D721Med (cell line): ENCODE measurements at places on chromosomes 1 and 21.

- no peak for DNase-seq
These were observed 21.0 kb downstream of the CNIH4 start for GRCh38 chr1:224377676-224378006.

DNA sequence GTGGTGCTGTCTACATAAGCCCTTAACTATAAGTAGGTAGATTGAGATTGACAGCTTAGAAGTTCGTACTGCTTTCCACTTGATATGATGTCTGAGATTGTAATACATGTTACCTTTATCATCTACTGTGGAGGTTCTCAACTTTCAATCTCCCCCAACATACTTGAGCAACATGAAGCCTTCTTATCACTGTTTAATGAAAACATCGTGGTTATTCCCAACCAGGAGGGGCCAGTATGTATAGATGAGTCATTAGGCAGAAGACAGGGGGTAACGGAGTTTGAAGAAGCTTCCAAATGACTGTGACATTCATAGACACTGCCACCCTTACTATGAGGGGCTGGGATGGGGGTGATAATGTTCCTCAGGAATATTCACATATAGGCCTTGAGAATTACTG is 36.0 kb downstream of the CENPF start:
- no peak for DNase-seq

- DNase-seq, result no peak
These were observed 193.8 kb downstream of the LYPLAL1 start for GRCh38 chr1:219367496-219367895.

DNA sequence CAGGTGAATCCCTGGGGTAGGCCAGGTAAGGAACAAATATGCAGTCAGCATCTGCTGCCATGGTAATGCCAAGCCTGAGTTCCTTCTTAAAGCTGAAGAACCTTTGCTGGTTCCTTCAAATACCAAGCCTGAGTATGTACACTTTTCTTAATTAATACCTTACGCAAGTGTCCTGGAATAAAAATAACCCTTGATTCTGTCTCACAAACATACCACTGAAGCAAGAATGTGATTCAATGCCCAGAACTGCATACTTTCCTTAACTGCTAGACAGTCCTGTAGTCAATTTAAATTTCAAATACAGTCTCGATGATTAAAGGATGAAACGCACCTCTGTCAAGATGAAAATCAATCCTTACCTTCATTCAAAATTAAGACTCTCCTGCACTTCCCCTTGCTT is 634.0 kb upstream of the CHRM3 start:
- DNase-seq, result no peak

- no peak for DNase-seq
These were observed 131.0 kb downstream of the KCNK1 start for GRCh38 chr1:233744779-233745513.

GRCh38 chr1:230463760-230464159 is 37.6 kb upstream of the PGBD5 start:
- DNase-seq, result no peak

DNA sequence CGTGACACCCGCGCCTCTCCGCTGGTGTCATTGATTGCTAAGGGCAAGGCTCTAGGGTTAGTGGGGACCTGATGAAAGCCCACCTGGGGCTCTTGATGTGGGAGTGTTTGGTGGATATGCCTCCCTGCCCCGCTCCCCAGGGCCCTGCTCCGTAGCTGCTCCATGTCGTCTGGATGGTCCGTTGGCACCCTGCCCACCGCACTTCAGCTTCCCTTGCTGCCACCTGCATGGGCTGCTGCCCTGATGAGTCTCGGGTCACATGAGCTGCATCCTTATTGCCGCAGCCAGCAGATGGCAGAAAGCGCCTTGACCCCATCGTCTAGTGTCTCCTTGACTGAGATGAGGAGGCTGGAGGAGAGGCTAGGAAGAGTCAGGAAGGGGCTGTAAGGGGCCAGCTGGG is 439.4 kb downstream of the CAMTA1 start:
- no peak for DNase-seq

DNA sequence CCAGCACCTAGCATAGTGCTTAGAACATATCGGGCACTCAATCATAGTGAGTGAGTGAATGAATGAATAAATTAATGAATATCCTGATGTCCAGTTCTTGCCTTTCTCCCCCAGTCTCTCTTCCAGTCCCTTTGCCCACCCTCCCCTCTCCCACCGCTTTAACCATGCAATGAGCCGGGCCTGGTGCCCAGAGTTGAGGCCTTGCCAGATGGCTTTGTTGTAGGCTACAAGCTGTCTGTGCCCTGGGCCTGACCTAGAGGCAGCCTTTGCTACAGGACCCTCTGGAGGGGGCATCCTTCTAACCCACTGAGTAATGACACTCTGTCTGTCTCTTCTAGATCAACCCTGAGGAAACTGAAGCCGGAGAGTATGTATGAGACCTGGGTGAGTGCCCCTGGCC is 6.9 kb downstream of the CASQ1 start:
- DNase-seq, result no peak

DNA sequence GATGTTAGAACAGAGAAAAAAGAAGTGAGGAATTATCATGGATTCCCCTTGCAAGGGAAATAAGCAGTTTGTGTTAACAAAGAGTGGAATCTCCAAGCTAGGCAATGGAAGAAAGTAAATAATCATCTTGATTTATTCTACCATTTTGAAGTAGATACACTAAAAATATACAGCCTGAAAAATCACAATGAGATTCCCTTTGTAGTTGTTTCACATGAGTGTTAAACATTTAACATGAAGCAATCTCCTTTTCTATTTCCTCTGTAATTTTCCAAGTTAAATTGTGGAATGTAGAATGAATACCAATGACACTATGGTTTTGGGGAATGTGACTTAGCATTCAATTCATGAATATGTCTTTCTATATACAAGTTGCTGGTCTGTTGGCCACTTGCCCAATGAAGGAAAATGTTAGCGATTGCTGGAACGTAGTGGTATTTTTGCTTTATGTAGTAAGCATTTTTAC is 5.7 kb downstream of the TGFB2 start:
- no peak for DNase-seq

GRCh38 chr1:174322202-174322862 is 125.4 kb upstream of the GPR52 start:
- no peak for DNase-seq

- no peak for DNase-seq
These were observed 7.0 kb upstream of the GBP6 start for GRCh38 chr1:89356658-89357400.

- no peak for DNase-seq
These were observed 5.2 kb downstream of the TTC22 start for GRCh38 chr1:54795841-54796468.

- no peak for DNase-seq
These were observed 86.5 kb upstream of the CACNA1E start for GRCh38 chr1:181396811-181397210.
